Renal cortex interstitium (tissue), 15 donors: ENCODE measurements at places on chromosomes 2 and 18.

- no peak for DNase-seq
These were observed 76.0 kb upstream of the KLHL14 start for GRCh38 chr18:32848826-32849225.

GRCh38 chr2:60735496-60736250, 20.4 kb upstream of the PAPOLG start:
- no peak for DNase-seq

- DNase-seq: no peak
These were observed 139.6 kb upstream of the RGPD4 start for GRCh38 chr2:107687073-107687472.

DNA sequence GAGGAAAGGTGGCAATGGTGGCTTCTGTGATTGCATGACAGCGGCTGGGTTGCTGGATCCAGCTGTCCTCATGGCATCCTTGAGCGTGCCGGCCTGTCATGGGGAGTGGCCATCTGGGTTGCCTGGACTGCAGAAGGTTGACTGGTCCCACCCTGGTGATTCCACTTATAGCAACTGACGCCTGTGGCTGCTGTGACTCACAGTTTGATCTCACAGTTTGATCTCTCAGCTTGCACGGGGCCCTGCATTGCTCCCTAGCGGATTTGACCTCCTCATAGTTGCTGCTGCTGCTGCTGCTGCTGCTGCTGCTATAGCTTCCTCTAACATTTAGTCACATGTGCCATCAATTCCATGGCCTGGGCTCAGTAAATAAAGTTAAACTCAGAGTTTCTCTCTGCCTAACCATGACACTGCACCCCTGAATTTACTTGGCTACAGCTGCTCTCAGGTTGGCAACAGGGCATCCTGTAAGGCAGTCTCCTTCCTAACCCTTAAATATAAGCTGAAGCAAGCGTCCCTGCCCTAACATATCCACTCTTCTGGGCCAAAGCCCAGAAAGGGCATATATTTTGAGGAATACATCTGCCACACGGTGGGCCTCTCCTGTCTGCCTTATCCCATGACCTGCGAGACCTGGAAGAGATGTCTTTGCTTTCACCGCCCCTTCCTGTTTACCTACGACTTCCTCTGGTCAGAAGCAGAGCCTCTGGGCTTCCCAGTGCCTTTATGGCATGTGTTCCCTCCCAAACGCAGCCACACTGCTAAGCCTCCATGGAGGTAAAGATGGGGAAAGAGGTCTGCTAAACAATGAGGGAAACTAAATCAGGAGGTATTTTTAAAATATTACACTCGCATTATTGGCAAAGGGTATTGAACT, 37.8 kb upstream of the CCDC150 start:
- DNase-seq: no peak

DNA sequence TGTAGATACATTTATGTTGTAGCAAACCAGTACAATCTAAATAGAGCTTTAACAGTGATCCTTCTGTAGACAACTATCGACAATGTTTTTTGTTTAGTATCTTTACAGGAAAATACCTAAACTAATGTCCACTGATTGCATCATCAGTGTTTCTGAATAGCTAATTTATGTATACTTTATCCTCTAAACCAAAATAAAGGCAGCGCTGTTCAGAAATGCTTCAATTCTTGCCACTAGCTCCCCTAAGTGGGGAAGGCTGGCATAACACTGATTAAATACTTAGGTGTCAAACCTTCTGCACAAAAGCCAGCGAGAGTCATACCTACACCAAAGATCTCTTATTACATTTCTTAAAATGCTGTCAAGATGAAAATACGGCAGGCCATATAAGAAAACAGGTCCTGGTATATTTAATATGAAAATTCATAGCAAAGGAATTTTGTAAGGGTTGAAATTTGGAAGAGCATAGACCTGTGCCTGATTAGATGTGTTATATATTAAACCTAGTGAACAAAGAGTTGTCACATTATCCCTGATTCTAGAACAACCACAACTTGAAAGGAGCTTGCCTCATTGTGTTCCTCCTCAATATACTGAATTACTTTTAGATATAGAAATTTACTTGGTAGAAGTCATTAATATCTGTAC, 1693.4 kb upstream of the SLC39A10 start:
- DNase-seq: no peak

DNA sequence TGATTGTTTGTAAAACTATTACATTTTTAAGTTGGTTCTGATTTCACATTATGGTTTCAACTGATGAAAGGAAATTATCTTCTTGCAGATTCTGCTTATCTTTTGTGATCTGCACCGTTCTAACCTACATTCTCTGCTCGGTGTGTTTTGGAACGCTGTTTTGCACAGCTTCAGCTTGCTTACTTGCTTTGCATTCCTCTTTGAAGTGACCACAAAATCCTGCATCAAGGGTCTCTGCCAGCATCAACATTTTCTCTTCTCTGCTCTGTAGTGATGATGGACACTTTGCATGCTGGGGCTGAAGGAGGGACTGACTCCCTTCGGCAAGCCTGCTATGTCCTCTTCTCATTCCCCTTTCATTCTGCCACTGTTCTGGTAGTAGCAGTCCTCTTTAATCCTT, 485.2 kb downstream of the FBXO15 start:
- no peak for DNase-seq

- DNase-seq: no peak
These were observed 678.3 kb downstream of the NYAP2 start for GRCh38 chr2:226077841-226078240.

DNA sequence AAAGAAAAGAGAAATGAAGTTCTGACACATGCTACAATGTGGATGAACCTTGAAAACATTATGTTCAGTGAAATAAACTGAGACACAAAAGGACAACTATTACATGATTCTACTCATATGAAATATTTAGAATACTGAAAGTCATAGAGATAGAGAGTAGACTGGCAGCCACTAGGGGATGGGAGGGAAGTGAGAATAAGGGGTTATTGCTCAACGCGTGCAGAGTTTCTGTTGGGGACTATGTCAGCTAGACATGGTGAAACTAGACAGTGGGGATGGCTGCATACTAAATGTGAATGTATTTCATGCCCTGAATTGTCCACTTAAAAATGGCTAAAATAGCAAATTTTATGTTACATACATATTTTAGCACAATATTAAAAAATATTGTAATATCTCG, 108.7 kb upstream of the ATL2 start:
- DNase-seq: no peak

DNA sequence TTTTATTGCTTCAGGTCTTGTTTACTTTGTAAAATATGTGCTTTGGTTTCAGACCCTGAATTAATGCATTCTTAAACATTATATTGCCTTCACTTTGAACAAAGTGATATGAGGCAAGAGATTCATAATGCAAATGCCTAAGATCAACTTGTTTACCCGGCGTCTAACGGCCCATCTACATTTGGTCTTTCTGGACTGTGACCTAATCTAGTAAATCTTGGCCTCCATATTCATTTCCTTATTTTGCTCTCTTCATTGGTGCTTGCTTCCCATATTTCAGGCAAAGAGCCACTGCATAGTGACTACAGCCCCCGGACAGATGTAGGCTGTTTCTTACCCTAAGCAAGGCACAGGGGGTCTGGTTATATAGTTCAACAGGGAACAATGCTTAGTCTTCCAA, 53.0 kb upstream of the SLC39A10 start:
- no peak for DNase-seq

- no peak for DNase-seq
These were observed 640.4 kb downstream of the NR4A2 start for GRCh38 chr2:155692106-155692505.

- DNase-seq: no peak
These were observed 950.6 kb downstream of the CNTNAP5 start for GRCh38 chr2:124975648-124976047.

GRCh38 chr2:43480874-43481273, 115.0 kb downstream of the THADA start:
- no peak for DNase-seq

DNA sequence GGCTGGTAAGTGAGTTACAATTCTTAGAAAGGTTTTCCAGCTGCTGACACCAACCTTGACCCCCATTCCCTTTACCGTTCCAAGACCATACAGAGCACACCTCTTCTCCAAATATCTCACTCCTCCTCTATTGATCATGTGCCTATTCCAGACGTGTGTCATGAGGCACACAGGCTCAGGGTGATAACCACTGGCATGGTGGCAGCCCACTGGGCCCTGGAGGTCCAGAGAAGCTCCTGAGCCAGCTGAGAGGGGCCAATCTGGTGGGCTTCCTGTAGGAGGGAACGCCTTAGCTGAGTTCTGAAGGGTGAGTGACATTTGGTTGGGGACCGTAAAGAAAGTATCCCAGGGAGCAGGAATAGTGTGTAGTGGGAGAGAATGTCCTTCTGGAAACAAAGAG, 28.3 kb downstream of the ZAP70 start:
- no peak for DNase-seq

- no peak for DNase-seq
These were observed 48.5 kb downstream of the ARL6IP6 start for GRCh38 chr2:152766928-152767327.

- DNase-seq: no peak
These were observed 50.2 kb downstream of the BIN1 start for GRCh38 chr2:127056631-127057370.

GRCh38 chr2:240229603-240230235, 89.3 kb upstream of the OTOS start:
- no peak for DNase-seq

DNA sequence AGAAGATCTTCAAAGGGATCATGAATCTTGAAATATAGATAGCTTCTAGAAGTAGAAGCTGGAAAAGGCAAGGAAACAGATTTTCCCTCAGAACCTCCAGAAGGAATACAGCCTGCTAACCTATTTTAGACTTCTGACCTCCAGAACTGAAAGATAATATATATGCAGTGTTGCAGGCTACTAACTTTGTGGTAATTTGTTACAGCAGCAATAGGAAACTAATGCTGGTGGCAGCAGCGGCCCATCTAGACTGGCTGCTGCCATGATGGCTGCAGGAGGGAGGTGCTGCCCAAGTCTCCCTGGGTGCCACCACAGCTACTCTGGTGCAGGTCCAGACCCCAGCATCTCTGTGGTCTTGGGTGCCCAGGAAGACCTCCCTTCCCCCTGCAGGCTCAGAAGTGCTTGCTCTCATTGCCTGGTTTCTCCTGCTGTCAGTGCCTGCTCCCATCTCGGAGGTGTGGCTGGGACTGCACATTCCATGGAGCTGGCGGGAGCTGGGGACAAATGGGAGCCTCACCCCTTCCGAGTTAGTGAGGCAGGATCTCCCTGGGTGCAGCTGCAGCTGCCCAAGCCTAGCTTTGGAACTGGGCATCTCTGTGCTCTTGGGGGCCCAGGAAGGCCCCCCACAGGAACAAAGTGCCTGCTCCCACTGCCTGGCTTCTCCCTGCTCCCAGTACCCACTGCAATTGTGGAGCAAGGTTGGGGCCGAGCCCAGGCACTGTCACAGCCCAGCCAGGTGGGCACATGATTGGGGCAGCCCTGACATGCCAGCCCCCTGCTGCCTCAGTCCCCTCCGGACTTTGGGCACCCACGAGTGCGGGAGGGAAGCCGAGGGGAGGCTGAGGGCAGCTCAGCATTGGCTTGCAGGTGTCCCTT, 18.1 kb upstream of the CCDC88A start:
- no peak for DNase-seq

DNA sequence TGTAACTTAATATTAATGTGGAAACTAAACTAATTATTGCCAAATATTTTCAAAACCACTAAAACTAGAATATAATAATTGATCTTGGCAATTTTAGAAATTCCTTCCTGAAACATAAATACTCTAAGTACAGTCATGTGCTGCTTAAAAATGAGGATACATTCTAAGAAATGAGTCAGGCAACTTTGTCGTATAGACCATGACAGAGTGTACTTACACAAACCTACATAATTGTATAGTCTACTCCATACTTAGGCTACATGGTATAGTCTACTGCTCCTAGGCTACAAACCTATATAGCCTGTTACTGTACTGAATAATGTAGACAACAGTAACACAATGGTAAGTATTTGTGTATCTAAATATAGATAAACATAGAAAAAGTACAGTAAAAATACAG, 27.6 kb downstream of the FEZ2 start:
- no peak for DNase-seq
